ENCODE measurements at places on chromosomes 2 and 18.

GRCh38 chr2:65722028-65722778, 289.8 kb upstream of the SPRED2 start:
- no peak for DNase-seq

- no peak for DNase-seq
These were observed 102.4 kb upstream of the MGAT4A start for GRCh38 chr2:98833172-98833916.

GRCh38 chr2:239429473-239430350, 28.9 kb upstream of the HDAC4 start:
- no peak for DNase-seq

DNA sequence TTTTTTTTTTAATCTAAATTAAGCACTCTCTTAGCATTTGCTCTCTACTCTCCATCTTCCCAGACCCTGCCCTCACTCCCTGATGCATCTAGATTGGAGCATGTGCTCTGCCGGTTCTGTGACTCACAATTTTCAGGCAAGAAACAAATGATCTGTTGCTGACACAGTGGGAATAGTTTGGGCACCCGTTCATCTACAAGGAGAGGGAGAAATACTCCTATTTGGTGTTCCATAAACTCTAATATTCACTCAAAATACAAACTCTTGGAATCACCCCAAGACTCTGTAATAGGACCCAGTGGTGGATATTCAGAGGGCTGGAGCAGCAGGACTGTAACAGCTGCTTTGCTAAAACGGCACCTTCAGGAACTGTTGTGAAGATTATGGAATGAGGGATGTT, 37.1 kb upstream of the LINC00305 start:
- DNase-seq: no peak

- no peak for DNase-seq
These were observed 118.7 kb downstream of the NUP35 start for GRCh38 chr2:183242937-183243336.

DNA sequence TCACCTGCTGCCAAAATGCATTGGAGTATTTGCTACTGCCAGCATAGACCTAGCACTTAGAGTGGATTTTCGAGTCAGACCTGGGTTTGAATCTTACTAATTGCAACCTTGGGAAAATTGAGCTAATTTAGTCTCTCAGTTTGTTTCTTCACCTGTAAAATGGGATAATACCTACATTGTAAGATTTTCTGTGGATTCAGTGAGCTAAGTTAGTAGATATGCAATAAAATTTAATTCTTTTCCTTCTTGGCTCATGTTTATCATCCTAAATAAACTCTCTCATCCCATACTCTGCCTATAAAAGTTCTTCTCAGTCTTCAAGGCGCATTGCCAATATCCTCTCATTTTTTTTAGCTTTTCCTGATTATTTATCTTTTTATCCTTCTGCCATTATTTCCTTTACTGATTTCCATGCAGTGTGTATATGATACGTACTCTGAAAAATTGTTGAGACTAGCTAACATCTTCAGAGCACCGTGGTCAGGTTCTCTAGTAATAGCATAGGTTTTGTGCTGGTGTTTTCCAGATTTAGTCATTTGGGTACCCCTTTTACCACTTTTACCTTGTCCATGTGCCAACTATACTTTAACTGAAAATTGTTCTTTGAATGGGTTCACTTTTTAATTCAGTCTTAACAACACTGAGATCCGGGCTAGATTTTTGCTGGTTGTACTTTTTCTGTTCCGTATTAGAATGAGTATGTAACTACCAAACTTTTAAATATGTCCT, 7.3 kb downstream of the CEP192 start:
- DNase-seq: no peak

DNA sequence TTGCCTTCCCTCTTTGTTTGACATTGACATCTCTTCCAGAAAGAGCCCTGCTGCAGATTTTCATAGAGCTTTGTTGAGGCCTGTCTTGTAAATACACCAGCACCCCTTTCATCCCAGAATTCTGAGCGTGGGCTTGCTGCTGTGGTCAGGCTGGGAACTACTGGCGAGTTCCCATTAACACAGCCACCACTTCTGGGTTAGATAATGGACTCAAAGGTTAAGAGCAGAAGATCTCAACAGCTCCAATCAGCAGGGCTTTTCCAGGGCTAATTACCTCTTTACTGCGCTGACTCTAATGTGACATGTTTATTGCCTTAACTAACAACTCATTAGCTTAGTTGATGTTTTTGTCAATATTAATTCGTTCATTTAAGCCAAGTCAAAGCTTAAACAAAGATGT, 235.9 kb upstream of the BOD1L2 start:
- no peak for DNase-seq
